NCI-H2081 (cell line): ENCODE measurements at places on chromosomes 1 and 21.

GRCh38 chr1:93438716-93439115 is 9.2 kb upstream of the FNBP1L start:
- DNase-seq: no peak

- DNase-seq: peak; percentile 38
These were observed 60.8 kb downstream of the FASLG start for GRCh38 chr1:172719694-172720138.

DNA sequence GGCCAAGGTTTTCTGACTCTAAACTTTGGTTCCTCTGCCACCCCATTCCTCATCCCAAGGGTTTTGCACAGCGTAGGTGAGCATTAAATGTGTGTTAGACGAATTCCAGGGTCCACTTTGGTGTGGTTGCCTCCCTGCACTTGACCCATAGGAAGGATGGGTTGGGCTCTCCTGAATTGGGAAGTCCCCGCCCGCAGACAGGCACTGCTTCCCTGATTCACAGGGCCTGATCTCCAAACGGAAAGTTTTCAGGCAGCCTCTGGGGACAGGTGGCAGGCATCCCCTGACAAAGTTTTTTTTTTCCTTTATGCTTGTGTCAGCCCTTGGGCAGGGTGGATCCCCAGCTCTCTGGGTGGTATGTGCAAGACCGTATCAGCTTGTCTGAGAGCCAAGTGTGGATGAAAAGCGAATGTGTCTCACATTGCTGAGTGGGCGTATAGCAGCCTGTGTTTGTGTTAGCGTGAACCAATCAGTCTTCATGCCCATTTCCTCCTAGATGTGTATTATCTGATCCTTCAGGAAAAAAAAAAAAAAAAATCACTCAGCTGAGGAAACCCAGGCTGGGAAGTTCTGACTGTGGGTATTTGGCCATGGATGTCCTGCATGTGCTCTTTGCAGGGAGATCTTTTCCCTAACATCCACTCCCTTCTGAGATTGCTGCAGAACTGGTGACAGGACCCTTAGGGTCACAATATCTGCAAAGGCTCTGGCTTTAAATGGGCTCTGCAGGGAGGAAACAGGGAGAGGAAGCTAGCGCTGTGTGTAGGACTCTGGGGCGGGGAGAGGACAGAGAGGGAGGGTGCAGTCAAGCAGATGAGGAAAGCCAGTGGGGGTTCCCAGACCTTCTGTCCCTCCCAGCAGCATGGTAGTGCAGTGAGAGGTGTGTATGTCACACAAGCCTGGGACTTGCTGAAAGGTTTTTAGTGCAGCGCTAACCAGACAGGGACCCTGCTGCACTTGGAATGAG is 42.2 kb upstream of the TRABD2B start:
- no peak for DNase-seq

- DNase-seq: no peak
These were observed 47.2 kb downstream of the RCAN1 start for GRCh38 chr21:34567604-34568155.

- no peak for DNase-seq
These were observed 1.0 kb downstream of the FAM78B start for GRCh38 chr1:166165661-166166328.

- DNase-seq: no peak
These were observed 85.5 kb downstream of the SYT2 start for GRCh38 chr1:202624781-202625108.

GRCh38 chr1:182611326-182611725 is 7.1 kb upstream of the RGS16 start:
- peak; percentile 38 for DNase-seq

- no peak for DNase-seq
These were observed 26.5 kb downstream of the AKNAD1 start for GRCh38 chr1:108830119-108831008.

DNA sequence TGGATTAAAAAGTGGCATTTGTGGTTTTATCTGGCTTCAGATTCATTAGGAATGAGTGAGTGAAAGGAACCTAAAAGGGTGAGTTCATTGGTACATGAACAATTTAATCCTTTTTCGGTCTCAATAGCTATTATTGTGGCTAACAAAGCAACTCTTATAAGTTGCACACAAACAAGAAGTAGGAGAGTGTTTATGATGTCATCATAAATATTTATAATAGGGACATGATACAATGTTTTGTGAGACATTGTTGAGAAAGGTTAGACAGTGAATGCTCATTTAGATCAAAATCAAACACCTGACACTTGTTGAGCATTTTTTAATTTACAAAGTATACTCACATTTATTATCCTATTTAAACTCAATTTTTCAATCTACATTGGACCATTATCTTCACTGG is 363.4 kb downstream of the PDE4B start:
- no peak for DNase-seq

DNA sequence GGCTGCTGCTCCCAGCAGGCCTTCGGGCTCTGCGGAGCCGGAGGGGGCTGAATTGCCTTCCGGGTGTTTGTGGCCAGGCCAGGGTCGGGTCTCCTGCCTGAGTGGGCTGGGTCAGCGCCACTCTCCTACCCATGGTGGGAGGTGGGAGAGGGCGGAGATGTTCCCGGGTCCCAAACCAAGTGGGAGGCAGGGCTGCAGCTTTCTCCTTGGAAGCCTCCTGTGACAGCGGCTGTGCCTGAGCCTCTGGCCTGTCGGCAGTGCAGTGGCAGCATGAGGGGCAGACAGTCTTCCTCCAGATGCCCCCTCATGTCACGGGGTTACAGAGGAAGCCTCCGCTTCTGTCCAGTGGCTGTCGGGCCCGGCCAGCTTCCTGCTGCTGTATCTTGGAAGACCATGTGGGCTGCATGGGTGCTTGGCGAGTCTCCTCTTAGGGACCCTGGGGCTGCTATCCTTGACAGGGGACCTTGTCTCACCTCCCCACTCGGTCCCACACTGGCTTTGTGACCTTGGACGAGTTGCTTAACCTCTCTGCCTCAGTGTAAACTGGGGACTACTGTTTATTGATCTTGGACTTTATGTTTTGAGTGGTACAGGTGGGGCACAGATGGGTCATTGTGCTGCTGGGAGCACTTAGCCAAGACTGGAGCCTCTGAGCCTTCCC is 4.3 kb downstream of the SKI start:
- no peak for DNase-seq

DNA sequence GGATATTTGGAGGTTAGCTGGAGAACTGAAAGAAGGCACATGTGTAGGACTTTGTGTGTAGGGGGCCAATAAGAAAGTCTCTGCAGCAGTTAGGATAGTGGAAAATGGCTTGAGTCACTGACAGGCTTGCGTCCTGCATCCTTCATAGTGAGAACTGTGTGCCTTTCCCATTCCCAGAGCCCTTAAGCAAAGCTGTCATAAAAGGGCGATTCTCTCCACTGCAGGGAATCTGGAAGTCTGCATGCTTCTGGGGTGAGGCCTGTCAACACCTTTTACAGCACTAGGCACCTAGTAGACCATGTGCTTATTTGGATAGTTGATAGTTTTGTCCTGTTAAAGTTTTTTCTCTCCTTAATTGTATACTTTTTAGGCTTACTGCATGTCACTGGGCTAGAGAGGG is 39.4 kb upstream of the MACF1 start:
- no peak for DNase-seq

DNA sequence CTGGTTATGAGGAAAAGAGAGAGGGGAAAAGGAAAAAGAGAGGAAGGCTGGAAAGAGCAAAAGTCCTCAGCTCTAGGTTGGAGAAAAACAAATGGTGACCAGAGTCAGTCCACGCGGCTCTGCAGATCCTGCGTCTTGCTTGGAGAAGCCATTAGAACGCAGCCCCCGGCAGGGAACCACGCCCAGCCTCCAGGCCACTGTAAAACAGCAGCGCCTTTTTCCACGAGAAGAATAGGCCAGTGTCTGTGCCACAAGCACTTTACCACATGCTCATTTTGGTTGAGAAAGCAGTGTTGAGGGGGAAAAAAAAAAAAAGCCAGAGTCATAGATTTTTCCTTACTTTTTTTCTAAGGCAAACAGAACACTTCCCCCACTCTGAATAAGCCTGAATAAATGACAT is 846.9 kb upstream of the ADAMTS5 start:
- DNase-seq: no peak

DNA sequence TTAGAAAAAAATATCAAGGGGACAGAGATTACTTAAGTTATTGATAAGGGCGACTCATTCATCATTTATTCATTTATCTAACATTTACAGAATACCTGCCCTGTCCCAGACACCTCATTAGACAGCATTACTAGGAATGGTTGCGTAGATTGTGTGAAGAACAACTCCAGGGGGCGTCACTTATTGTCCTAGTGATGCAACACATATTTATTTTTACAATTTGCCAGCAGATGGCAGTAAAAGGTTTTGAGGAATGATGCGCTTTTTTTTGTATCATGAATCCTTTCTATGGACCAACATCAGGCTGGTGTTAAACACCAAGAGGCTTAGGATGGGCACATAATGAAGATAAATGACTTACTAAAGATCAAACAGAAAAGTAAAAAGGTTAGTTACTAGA is 5.5 kb downstream of the NCAM2 start:
- peak; percentile 70 for DNase-seq

- peak; percentile 18 for DNase-seq
These were observed 50.1 kb downstream of the NDUFS5 start for GRCh38 chr1:39076127-39076798.

- DNase-seq: no peak
These were observed 66.2 kb downstream of the ATP2B4 start for GRCh38 chr1:203692565-203693470.

DNA sequence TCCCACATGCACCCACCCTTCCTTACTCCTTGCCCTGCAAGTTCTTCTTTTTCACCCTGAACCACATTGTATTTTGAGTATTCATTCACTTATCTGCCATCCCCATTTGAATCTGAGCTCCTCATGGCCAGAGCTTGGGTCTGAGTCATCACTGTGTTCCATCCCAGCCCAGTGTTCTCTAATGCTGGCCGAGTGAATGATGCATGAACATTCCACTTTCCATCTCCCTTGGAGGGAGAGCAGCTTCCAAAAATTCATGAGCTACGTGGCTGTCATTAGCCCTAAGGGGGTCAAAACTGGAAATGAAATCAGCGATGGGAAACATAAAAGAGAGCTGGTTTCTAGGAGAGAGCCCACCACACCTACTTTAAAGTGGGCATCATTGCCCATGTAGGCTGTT is 187.0 kb upstream of the USP24 start:
- DNase-seq: no peak

GRCh38 chr1:212438831-212439237 is 6.1 kb downstream of the NENF start:
- no peak for DNase-seq

- DNase-seq: no peak
These were observed 19.7 kb downstream of the GNAI3 start for GRCh38 chr1:109567877-109568672.

GRCh38 chr21:36888466-36888865 is 78.0 kb downstream of the HLCS start:
- DNase-seq: no peak

DNA sequence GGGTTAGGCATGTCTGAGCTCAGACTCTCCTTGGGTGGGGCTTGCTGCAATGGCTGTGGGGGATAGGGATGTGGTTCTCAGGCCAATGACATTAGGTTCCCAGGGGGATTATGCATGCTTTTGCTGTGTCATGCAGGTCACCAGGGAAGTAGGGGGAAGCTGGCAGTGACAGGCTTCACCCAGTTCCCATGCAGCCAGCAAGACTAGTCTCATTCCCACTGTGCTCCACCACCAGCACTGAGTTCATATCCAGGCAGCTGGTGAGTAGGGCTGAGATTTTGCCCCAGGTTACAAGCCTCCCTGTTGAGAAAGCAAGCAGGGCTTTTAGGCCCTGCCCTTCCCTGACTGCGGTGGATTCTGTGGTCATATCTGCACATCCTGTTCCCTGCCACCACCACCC is 32.1 kb upstream of the PLA2G5 start:
- no peak for DNase-seq

DNA sequence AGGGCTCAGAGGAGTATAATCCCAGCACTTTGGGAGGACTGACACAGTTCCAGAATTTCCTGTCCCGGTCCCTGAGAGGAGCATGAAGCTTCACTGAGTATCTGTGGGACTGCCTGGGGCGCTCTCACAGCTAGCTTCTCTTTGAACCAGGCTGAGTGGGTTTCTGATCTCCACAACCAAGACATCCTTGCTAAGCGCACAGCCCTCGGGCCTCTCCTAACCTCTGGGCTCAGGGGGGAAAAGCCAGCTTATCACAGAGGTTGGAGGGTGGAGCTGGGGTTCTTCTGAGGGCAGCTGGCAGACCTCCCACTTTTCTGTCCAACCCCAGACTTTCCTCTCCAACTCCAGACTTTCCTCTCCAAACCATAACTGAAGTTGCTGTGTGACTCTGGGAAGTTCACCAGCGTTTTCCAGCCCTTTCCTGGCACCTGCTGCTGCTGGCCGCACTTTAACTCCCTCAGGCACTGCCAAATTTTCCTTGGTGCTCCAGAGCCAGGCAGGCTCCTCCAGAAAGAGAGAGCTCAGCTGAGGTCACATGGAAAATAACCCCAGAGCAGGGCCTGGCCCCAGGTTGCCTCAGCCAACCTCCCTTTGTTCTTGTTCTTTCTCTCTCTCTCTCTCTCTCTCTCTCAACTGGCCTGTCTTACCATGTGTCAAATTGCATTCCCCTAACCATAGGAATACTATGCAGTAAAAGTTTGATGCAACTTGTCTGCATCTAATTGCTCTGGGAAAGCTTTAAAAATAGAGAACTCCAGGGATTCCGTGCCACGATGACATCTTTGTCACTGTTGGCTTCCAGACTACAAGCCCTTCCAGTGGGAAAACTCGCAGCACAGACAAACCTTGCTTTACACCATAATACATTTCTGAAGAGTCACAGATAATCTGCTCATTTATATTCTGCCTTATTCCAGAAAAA is 49.5 kb downstream of the OLFML2B start:
- DNase-seq: no peak

GRCh38 chr1:92756537-92756936 is 28.4 kb downstream of the EVI5 start:
- no peak for DNase-seq

- DNase-seq: no peak
These were observed 279.6 kb downstream of the BACH1 start for GRCh38 chr21:29578306-29578705.

GRCh38 chr1:118364882-118365281 is 179.9 kb upstream of the SPAG17 start:
- no peak for DNase-seq

- DNase-seq: peak; percentile 51
These were observed at the start of gene ERICH3 for GRCh38 chr1:74673351-74674111. Gene ERICH3, minus strand, starts transcription at chr1:74673792. Its CDS starts 273 bp downstream, at chr1:74673519.

- DNase-seq: no peak
These were observed 1.1 kb downstream of the LUZP1 start for GRCh38 chr1:23167353-23168078.

DNA sequence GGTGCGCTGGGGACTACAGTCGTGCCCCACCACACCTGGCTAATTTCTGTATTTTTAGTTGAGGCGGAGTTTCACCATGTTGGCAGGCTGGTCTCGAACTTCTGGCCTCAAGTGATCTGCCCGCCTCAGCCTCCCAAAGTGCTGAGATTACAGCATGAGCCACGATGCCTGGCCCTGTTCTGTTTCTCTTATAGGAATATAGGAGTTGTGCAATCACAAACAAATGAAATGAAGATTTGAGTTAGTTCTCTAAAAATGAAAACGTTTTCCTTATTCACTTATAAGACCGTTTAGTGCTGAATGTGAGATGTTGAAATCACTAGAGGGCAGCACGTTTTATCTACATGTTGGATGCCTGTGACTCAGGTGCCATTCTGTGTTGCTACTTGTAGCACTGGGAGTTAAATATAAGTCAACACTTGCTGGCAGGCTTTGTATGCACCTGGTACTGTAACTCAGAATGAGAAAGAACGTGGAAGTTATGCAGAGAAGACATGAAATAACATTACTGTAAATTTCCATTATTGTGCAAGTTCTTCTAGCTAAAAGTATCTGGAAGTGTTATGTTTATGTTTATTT is 45.8 kb downstream of the MIGA1 start:
- DNase-seq: peak; percentile 56
